ENCODE measurements at places on chromosomes 12 and 14.

DNA sequence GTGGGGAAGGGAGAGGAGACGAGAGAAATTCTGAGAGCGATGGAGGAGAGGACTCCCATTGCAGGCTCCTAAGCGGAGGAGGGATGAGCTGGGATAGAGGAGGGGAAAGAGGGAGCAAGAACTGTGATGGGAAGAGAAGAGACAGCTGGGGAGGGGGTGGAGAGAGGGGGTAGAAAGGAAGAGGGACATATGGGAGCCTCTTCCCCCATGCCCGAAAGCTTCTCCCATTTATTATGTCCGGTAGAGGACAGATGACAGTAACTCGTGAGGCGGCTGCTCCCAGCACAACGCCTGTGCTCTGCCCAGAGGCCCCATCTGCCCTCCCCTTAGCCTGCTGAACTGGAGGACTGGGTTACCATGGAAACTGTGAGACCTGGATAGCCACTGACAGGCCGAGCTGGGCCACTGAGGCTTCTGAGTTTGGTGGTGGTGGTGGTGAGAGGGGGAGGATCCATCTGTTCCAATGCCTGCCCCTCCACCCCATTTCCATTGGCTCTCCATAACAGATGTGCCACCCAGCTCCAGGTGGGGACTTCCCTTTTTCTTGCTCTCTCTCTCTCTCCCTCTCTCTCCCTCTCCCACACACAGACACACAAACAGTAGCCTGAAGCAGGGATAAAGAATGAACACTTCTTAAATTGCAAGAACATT lies 8.3 kb downstream of the CPNE6 start:
- DNase-seq, result no peak

DNA sequence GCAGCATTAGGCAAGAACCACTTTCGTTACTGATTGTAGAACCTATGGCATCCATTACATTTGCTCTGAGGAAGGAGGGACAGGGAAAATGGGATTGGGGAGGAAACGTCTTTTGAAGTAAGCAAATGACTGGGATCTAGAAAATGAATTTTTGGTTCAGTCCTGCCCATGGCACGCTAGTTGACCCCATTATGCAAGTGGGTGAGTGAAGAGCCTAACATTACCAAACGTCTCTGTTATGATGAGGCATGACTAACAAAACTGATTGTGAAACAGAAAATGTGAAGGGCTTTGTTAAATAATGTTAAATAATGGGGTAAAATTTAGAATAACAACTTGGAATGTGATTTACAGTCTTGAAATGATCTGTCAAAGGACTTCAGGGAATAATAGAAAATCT lies 38.9 kb downstream of the CPSF2 start:
- DNase-seq, result no peak

DNA sequence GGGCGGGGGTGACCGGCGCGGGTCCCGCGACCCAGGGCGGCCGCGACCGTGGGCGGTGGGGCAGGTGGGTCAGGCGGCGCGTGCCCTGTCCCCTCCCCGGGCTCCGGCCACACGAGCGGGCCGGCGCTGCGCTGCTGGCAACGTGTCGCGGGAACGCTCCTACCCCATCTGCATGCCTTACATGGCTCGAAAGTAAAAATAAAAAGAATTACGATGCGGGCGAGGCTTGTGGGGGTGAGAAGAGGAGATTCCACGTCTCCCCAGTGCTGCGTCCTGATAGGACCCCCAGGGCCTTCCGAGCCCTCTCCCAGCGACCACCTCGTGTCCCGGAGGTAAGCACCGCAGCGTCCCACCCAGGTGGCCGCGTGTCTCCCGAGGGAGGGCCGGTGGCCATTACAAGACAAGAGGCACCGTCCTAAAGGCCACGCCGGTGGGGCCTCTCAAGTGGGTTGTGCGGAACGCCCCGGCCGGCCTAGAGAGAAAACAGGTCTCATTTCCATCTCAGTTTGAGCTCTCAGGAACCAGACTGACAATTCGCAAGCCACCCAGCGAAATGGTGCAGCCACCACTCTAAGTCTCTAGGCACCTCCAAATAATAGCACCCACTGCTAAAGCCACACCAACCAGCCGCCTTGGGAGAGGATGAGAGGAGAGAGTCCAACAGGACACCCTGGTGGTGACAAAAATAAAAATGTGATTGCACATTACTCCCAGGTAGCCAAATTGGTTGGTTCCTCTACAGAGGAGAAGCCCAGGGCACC lies 612 bp upstream of the FOXN3 start:
- DNase-seq, result peak; percentile 61

DNA sequence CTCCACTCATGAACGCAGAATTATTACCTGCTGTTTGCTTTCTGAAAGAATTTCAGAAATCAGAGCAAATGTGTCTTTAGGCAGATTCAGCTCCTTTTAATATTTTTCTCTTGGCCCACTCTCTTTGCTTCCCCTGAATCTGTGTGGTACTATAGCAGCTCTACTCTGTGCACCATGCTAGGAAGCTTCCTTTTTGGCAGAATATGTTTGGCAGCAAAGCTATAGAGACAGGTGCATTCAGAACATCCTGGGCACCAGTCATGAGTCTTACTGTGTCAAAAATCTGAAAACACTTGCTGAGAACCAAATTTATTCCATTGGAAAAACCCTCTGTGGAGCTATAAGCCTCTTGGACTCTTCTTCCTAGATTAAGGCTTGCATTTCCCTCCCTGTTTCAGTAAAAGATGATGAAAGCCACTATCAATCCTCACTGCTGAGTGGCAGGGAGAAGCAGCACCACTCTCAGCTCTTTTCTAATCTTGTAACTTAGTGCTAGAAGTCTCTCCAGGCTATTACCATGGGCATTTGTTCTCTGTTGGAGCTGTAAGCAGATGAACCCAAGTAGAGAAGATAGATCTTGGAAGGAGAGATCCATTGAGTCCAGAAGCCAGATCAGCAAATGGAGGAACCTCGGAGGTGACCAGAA lies 18.2 kb downstream of the CIPC start:
- no peak for DNase-seq

GRCh38 chr12:41772478-41772877 lies 372.2 kb downstream of the GXYLT1 start:
- DNase-seq, result no peak

- DNase-seq, result no peak
Measured at GRCh38 chr12:88944397-88944796, 364.1 kb upstream of the KITLG start.

GRCh38 chr14:61587081-61587713 lies 108.1 kb upstream of the HIF1A start:
- DNase-seq, result no peak

GRCh38 chr12:81723361-81723760 lies 35.8 kb downstream of the PPFIA2 start:
- DNase-seq, result no peak

- peak; percentile 25 for DNase-seq
Measured at GRCh38 chr12:93766796-93767523, 89.8 kb downstream of the CRADD start.

GRCh38 chr12:122951979-122952892 lies 14.0 kb downstream of the ABCB9 start:
- DNase-seq, result peak; percentile 74

DNA sequence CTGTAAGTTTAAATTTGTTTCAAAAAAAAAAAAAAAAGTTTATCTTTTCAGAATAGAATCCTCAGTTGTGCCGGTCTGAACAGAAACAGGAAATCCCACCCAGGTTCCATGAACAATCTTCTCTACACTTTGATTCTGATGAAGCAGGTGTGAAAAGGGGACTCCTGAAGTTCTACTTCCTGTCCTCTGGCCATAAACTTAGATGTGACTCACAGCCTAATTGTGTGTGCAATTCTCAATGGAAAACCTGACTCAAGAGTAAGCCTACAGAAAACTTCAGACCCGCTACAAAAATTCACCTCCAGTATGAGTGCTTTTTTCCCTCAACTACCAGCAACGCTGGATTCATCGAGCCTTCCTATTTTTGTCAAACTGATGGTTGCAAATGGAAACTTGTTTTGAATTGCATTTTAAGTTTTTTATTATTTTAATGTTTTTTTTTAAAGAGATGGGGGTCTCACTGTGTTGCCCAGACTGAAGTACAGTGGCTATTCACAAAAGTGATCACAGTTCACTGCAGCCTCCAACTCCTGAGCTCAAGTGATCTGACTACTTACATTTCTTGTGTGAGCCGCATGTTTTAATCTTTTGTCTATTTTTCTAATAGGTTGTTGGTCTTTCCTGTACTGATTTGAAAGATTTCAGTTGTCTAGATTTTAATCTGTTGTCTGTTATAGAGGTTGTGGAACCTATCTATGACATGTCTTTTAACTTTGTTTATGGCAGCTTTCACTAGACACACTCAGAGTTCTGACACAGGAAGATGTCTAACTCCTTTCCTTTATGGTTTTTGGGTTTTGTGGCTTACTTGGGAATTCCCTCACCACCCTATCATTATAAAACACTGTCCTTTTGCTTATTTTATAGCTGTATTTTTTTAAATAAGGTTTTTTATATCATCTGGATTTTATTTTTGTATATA lies 37.6 kb downstream of the ATG14 start:
- no peak for DNase-seq

DNA sequence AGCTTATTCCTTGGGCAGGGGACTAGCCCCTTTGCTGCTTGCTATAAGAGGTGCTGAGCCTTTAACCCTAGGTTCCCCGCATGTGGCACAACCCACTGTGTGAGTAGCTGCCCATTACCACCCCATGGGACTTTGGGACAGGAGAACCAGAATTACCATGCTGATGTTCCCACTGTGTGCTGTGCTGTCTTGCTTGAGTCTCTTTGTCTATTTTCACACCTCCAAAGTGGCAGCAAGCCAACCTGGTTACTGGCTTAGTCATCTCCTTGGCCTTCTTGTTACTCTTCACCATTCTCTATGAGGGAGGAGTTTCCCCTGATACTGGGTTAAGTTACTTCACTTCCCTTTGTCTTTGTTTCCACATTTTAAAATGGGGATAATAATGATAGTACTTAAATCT lies 73.4 kb upstream of the ETV6 start:
- DNase-seq, result peak; percentile 24

GRCh38 chr12:55654511-55655214 lies 18.0 kb downstream of the OR10P1 start:
- DNase-seq, result no peak

GRCh38 chr12:120956579-120957300 lies 21.6 kb upstream of the HNF1A start:
- DNase-seq, result no peak

DNA sequence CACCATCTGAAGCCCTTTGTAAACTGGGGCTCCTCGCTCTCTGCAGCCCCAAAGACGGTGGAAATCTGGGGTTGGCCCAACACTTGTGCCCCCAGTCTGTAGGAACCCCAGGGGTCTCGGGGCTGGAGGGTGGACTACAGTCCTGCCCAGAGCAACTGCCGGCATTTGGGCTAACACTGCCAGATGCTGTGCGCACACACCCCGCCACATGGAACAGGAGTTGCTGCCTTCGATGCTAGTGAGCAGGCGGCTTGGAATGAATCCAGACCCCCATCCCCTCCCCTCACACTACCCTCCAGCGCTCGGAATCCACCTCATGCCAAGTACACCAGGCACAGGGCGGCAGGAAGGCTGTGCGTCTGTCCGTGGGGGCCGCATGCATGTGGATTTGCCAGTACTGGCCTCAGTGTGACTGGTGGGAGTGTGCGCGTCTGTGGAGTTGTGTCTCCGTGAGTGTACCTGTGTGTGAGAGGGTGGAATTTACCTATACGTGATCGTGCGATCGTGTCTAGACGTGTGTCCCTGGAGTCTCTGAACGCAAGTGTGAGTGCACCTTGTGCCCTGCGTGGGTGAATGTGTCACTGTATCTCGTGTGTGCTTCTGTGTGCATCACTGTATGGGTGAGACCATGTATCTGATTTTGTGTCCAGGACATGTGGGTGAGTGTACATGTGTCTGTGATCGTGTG lies 5.1 kb downstream of the LHX5 start:
- no peak for DNase-seq

DNA sequence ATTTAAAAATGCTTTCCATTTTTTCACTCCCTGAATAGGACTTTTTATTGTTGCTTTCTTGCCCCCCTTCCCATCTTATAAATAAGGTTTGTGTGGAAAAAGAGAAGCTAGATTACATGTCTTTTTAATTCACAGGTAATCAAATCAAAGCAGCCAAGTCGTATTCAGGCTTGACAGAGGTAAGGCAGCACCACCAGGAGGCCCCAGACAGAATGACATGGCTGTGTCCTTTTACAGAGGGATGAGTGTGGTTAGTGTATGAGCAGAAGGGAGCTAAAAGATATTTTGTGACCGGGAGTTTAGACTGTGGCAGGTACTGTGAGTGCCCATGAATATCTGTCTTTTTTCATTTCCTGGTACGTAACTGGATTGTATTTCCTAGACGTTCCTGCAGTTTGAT lies 596.1 kb downstream of the ETNK1 start:
- no peak for DNase-seq

DNA sequence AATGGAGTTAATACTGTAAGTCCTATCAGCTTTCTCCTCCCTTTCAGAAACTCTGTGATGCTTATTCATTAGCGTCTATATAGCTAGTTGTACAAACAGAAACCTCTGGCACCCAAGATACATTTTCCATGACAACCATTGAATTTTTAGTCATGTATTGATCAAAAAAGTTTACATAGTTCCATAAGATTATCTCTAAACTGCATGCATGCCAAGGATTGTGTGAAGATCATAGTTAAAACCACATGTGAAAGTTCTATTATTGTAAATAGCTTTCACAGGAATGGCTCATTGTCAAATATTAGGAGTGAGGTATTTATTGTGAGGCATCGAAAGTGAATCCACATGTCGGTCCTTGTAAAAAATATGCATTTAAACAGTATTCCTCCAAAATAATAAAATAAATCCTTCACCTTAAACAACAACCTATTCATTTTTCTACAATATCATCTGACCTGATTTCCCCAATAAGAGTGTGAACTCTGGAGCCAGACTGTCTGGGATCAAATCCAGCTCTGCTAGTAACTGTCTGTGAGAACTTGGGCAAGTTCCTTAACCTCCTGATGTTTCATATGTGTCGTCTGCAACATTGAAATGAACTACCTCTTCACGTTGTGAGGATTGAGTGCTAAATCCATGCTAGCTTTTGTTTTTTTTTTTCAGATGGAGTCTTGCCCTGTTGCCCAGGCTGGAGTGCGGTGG lies 10.6 kb upstream of the CDKL1 start:
- no peak for DNase-seq

GRCh38 chr12:9096563-9097176 lies 19.0 kb downstream of the A2M start:
- DNase-seq, result no peak

GRCh38 chr12:45231515-45232145 lies 15.7 kb downstream of the ANO6 start:
- no peak for DNase-seq

GRCh38 chr14:20350282-20350681 lies 6.8 kb downstream of the PARP2 start:
- no peak for DNase-seq

- peak; percentile 19 for DNase-seq
Measured at GRCh38 chr12:120710805-120711296, 593 bp downstream of the UNC119B start.

All from activated naive CD4-positive, alpha-beta T cell treated with anti-CD3 and anti-CD28 coated beads, Interleukin-2, amount 50 U/mL, for 16 hours (primary cell).